ENCODE measurements at places on chromosomes 12 and 14. TPM values are rescaled to one million over a fixed set of nuclear protein-coding genes. Genes with fewer than 3 reads are reported as not detected.

CEBPE gene
- not detected for total RNA-seq

RNF31 gene
- total RNA-seq = 34.7 TPM

STON2 gene
- total RNA-seq = 1.3 TPM

CIROP gene
- total RNA-seq = not detected

PYGL gene
- total RNA-seq = 151 TPM
